ENCODE measurements at places on chromosomes 5 and 9.

DNA sequence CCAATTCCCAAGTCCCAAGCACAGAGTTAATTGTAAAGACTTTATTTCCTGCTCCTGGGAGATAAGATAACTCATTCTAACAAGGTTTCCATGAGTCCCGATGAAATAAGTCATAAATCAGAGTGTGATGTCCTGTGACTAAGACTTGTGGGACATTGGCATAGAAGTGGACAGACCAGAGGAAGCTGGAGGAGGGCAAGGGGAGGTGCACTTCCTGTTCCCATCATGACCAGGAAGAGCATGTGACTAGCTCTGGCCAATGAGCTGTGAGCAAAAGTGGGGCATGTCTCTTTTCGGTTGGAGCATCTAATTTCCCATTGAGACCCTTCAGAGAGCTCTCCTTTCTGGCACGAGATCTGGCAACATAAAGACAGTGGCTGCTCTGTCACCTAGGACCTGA, 100.4 kb downstream of the ZNF354C start:
- no peak for DNase-seq

DNA sequence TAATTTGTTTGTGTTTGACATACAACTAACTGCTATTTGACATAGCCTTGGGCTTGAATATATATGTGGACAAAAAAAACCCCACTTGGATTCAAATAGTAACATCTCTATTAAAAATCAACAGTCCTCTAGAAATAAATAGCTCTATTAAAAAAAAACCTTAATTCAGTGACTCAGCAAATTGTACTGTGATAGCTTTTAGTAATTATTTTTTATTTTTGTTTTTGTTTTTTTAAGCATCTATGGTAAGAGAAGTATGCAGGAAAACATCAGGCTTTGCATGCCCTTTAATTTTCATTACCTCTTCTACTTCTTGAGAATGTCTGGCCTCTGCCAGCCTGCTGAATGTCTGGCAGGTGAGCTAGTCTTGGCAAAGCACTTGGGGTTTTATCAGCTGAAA, 300.7 kb downstream of the NPR3 start:
- DNase-seq = no peak

DNA sequence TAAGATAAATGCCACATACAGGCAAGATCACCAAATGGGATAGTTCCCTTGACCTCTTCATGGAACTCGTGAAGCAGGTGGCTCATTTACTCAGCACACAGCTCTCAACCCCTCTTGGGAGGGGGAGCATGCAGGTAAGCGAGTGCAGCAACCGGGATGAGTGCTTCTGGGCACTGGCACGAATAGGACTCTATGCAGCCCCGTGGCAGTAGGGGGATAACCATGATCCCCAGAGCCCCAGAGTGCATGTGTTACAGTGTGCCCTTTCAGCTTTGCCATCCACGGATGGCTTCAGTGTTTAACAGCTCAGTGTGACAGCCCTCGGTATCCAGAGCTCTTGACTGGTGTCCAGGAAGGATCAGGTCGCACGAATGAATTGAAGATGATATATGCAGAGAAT, 1187.1 kb downstream of the CDH9 start:
- DNase-seq = no peak

- DNase-seq = no peak
Measured at GRCh38 chr5:89871906-89872305, 537.6 kb downstream of the CETN3 start.

GRCh38 chr5:32680183-32680582, 30.9 kb upstream of the NPR3 start:
- DNase-seq = no peak

- DNase-seq = no peak
Measured at GRCh38 chr9:127723444-127723843, 7.6 kb downstream of the TTC16 start.

GRCh38 chr9:114691956-114692295, 9.9 kb upstream of the TEX48 start:
- no peak for DNase-seq

Measured in RPMI8226 (cell line).